ENCODE measurements at places on chromosomes 7 and 10.

DNA sequence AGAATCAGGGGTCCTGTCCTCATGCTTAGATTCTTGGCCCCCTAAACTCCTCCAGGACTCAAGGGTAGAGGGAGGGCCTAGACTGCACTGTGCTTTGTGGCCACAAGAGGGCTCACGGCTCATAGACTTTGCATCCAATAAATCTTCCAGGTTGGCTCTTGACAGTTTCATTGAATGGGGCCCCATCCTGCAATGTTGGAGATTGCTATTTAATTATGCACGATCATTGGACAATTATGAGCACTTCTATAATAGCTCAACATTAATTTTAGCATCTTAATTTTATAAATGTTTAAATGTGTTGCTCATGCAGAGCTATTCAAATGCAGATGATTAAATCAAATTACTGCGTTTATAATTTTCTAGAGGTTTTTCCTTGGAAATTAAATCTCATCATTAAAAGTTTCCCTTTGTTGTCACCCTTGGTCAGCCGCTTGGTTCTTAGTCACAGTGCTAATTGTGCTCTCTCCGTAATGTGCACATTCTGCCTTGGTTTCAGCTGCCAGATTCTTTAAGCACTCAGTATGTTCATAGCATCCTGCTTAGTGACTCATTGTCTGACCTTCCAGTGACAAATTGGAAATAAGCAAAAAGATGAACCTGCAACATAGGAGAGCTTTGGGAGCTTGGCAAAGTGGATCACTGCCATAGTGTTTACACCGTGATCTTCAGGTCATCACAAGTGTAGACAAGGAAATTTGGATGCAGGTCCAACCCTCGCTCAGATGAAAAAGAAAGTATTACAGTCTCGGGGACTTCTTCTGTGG is 33.4 kb upstream of the PLPP4 start:
- no peak for DNase-seq

GRCh38 chr7:44580945-44581878 is 819 bp downstream of the TMED4 start:
- no peak for DNase-seq

GRCh38 chr7:118182593-118183427 is 1.2 kb upstream of the LSM8 start:
- DNase-seq = no peak

- DNase-seq = no peak
Observed at GRCh38 chr7:117188949-117189592, 133.8 kb downstream of the WNT2 start.

- DNase-seq = no peak
Observed at GRCh38 chr10:117204316-117204715, 7.0 kb downstream of the KCNK18 start.

- no peak for DNase-seq
Observed at GRCh38 chr10:59362144-59362958, at the start of gene FAM13C. TSS of gene FAM13C (minus strand) at chr10:59362549. CDS start at chr10:59362460, 89 bp downstream.

- DNase-seq = no peak
Observed at GRCh38 chr7:70361821-70362220, 763.5 kb downstream of the AUTS2 start.

- DNase-seq = no peak
Observed at GRCh38 chr7:152967958-152968357, 208.4 kb downstream of the ACTR3B start.

Measured in NCI-H187 treated with DMSO at 0.1 percent for 48 hours (cell line).